MCF 10A (cell line): ENCODE measurements at places on chromosomes 1 and 21.
A peak's percentile ranks its signal among the peaks of the same experiment; 100 is the strongest.

GRCh38 chr1:226044514-226045101, 17.9 kb upstream of the H3-3A start:
- DNase-seq, result no peak
- no peaks in the 10 kb centered on the region for H3K36me3 ChIP-seq
- H3K4me3 ChIP-seq, result no peak overlapping the region
- H3K4me1 ChIP-seq, result peaks cover 10% of the 10 kb centered on the region

DNA sequence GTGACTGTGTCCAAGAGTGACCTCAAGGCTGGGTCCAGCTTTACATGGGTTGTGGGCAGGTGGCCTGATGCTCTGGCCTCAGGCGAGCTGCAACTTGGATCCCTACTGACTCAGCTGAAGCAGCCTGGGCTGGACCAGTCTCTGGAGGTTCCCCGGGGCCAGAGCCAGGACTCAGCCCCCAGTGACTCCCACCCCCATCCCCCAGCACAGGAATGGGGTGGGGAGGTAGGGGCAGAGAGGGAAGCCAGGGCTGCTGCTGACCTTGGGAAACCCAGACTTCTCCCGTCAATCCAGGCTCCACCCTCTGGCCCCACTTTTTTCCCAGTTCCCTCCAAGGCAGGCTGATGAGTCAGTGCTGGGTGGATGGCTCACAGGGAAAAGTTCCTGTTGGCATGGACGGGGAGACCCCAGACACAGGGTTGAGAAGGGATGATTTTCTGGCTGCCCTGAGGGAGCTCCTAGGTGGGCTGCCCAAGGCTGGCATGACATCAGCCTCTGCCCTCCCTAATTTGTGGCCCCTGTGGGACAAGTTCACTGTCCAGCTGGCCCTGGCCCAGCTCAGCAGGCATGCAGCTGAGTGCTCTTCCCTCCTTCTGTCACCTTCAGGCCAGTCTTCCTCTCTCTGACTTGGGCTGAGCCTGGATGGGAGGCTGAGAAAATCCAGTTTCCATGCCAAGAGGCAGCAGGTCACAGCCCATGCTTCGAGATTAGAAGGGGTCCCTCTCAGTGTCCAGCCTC, 2.2 kb downstream of the ZC3H12A start:
- peak; percentile 95 for DNase-seq
- H3K4me3 ChIP-seq, result peak overlapping the region; percentile 89
- peaks cover 66% of the 10 kb centered on the region for H3K36me3 ChIP-seq
- no peaks in the 10 kb centered on the region for H3K27me3 ChIP-seq
- peak overlapping the region; percentile 94 for H3K27ac ChIP-seq

GRCh38 chr1:24043345-24044032, 63.4 kb upstream of the SRSF10 start:
- no peak for DNase-seq
- H3K4me3 ChIP-seq, result no peak overlapping the region
- H3K27ac ChIP-seq, result no peak overlapping the region
- no peaks in the 10 kb centered on the region for H3K36me3 ChIP-seq
- no peaks in the 10 kb centered on the region for H3K27me3 ChIP-seq
- H3K4me1 ChIP-seq, result peaks cover 24% of the 10 kb centered on the region

DNA sequence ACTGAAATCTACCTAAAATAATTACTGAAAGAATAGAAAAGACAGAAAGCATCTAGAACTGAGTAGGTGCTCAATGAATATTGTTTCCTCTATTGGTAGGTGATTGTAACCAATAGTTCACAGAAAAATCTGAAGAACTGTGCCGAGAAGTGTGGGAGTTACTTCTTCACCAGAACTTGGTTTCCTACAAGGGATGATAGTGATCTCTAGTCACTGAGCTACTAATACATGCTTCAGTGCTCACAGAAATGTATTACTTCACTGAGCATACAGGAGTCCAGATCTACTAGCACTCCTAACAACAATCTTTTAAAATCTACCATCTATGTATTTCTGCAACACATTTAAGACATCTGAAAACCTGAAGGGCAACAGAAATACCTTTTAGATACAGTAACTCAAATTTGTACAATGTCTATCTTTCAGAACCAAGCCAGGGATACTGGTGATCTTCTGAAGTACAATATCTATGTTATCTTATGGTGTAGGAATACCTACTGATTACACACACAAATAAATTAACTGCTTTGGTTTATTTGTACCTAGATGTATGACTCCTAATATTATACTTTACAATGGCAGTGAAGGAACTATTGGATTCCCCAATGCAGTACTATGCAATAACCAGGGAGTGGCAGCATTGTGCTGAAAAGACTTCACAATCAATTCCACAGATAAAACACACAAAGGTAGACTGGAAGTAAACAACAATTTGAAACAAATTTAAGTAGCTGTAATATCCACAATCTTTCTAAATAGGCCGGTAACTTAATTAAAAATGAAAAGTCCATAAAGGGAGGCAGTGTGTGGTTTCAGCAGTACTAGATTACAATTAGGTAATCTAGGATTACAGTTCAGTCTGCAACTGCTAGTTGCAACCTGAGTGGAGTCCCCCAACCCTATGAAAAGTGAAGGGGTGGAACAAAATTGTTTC, 243.0 kb downstream of the SLC45A1 start:
- no peaks in the 10 kb centered on the region for H3K36me3 ChIP-seq
- H3K4me1 ChIP-seq, result peaks cover 6% of the 10 kb centered on the region
- H3K27ac ChIP-seq, result no peak overlapping the region
- H3K27me3 ChIP-seq, result no peaks in the 10 kb centered on the region
- no peak overlapping the region for H3K4me3 ChIP-seq
- DNase-seq, result peak; percentile 69
